ENCODE measurements at places on chromosomes 16 and 17.
A peak's percentile ranks its signal among the peaks of the same experiment; 100 is the strongest.

- DNase-seq = no peak
These were observed 67.5 kb downstream of the GPRC5B start for GRCh38 chr16:19817122-19817521.

- DNase-seq = no peak
These were observed 27.4 kb upstream of the CACNA1H start for GRCh38 chr16:1125471-1125870.

DNA sequence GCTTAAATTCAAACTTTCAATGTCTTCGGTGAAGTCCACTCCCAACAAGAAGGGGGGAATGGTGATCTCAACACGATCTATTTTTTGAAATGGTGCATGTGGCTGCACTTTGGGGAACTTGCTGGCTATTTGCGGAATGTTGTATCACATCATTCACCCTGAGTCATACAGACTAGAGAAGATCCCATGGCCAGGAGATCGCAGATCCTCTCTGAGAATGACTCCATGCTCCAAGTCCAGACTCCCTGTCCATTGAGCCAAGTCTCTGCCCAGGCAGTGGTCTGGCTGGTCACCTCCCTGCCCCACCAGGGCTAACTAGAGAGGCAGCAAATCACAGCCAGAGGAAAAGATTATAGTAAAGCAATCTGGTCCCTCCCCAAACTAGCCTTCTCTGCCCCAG is 120.6 kb downstream of the XYLT1 start:
- no peak for DNase-seq

DNA sequence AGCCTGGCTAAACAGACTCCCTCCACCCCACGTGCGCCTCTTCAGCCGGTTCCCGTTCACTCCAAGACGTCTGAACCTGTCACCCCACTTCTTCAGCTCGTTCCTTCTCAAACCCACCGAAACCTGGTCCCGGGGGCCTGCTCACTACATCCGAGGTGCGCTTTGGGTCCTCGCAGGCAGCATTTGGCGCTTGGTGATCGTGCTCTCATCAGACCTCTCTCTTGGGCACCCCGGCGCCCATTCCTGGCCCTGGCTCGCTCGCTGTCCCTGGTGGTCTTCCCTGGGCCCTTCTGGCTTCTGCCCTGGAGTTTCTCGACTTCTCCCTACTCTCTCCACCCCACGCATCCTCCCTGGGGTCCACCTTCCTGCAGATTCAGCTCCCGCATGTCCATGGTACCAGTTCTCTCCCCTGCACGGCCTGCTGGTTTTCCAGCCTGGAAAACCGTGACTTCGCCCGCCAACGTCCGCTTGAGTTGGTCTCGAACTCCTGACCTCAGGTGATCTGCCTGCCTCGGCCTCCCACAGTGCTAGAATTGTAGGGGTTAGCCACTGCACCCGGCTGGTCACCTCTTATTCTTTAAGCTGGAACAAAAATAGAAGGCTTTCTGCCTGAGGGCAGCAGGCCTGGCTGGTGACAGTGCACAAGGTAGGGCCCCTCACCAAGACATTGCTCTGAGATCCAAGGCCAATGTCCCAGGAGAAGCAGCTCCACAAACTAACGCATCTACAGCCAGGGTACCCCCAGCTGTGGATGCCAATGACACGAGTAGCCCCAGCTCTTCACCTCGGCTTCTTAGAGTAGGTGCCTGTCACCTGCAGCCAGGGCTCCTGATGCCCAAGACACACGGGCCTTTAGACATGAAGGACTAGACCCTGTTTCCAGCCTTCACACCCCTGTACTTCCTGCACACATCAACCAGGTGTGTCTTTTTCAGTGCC is 1.1 kb upstream of the MEAK7 start:
- no peak for DNase-seq

GRCh38 chr17:62611292-62611691 is 16.2 kb upstream of the MRC2 start:
- no peak for DNase-seq

GRCh38 chr17:2517539-2517938 is 5.9 kb upstream of the METTL16 start:
- no peak for DNase-seq

- DNase-seq = no peak
These were observed 28.5 kb downstream of the STAT5B start for GRCh38 chr17:42247734-42248133.

DNA sequence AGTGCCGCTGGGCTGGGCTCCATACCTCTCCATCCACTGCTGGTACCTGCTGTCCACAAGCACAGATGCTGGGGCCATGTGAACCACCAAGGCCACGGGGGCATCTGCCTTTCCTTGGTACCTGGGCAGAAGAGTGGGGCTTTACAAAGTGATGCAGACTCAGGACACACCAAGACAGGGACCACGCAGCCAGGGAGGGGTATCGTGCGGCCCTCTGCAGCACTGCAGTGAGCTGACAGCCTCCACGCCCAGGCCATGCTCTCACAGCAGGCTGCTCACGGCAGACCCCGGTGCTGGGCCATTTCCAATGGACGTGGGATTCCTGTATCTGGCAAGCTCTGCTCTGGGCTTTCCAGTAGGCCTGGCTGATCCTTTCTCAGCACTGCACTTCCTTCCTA is 14.4 kb downstream of the ELAC2 start:
- no peak for DNase-seq

DNA sequence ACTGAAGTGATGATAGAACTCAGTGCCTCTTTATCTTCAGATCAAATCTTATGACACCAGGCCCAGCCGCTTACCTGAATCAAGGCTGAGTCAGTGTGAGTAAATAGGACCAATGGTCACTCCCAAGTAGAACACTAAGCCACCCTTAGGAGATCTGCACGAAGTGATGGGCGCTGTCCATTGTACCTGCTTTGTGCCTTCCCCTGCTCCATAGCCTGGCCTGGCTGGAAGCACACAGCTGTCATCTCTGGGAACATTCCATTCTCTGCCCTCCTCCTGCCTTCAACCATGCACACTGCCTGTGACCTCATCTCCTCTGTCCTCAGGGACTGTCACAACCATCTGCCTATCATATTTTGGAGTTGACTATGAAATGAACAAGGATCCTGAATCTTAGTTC is 279.5 kb upstream of the ASIC2 start:
- no peak for DNase-seq

- DNase-seq = no peak
These were observed 32.5 kb downstream of the CD300LF start for GRCh38 chr17:74680213-74680612.

- DNase-seq = no peak
These were observed 8.8 kb upstream of the JPT1 start for GRCh38 chr17:75163074-75163473.

GRCh38 chr17:75774471-75774990 is 9.5 kb upstream of the GALK1 start:
- DNase-seq = no peak

DNA sequence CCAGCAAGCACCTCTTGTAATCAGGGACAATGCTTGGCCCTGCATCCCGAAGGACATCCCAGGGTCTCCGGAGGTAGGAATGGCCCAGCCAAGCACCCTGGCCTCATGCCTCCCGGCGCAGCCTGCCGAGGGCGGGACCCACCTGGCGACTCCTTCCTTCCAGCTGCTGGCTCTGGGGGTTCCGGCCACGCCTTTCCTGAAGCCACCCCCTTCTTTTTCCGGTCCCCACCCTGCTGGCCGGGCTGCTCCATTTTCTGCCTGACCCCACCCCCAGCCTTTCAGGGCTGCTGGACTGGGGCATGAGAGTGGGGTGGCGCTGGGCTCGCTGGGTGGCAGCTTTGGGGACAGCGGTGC is 22.5 kb upstream of the CIBAR2 start:
- no peak for DNase-seq

- no peak for DNase-seq
These were observed 732 bp downstream of the PNPO start for GRCh38 chr17:47942096-47942510.

GRCh38 chr16:30541502-30542329 is 7.1 kb upstream of the ZNF747 start:
- no peak for DNase-seq

- DNase-seq = no peak
These were observed 11.0 kb downstream of the TBC1D24 start for GRCh38 chr16:2485811-2486507.

DNA sequence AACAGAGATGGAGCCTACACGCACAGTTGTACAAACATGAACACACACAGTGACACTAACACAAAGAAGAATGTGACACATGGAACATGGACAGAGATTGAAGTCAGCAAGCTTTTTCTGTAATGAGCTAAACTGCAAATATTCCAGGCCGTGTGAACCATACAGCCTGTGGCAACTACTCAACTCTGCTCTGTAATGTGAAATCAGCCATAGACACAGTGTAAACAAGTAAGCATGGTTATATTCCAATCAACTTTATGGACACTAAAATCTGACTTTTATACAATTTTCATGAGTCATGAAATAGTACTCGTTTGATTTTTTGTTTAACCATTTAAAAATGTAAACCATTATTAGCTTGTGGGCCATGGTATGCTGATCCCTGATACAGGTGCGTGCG is 120.2 kb downstream of the SMG6 start:
- DNase-seq = no peak

- no peak for DNase-seq
These were observed 13.6 kb downstream of the CCDC92B start for GRCh38 chr17:2735896-2736295.

DNA sequence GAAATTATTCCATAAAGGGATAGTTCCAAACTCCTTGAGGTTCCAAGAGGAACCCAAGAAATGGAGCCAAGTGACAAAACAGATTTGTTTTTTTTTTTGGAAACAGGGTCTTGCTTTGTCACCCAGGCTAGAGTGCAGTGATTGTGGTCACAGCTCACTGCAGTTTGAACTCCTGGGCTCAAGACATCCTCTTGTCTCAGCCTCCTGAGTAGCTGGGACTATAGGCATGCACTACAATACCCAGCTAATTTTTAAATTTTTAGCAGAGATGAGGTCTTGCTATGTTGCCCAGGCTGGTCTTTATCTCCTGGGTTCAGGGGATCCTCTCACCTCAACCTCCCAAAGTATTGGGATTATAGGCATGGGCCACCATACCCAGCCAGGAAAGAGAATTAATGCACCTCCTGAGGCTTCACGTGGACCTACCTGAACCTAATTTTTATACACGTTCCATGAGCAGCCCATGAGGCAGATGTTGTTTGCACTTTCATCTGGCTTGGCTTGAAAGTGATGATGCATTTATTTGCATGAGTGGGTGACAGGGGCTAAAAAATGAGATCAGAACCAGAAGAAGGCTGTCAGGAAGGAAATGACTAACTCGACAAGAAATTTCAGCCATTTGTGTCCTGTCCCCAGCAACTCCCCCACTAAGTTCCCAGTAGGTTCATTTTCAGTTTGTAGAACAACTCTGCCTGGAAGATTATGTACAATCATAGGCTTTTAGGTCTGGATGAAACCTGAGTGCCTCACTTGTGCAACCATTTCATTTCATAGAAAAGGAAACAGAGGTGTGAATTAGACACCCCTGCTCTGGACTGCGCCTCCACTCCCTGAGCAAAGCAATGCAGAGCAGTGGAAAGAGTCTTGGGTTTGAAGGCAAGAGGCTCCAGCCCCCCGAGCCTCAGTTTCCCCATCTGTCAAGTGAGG is 10.3 kb upstream of the IRF8 start:
- DNase-seq = peak; percentile 62

DNA sequence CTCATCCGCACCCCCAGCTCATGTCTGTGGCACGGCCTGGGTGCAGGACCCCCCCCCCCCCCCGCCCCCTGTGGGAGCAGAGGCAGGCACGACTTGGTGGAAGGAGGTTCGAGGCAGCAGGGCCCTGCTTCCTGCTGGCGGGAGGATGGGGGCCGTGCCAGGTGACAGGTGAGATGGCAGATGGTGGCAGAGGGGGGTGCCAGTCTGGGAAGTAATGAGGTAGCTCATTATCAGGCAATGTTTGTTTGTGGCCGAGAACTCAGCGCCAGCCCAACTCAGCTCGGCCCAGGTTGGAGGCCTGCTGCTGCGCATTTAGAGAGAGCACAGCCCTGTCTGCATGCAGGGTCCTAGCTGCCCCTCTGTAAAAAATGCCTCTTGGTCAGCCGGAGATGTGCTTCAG is 40.1 kb upstream of the JPH3 start:
- DNase-seq = no peak

DNA sequence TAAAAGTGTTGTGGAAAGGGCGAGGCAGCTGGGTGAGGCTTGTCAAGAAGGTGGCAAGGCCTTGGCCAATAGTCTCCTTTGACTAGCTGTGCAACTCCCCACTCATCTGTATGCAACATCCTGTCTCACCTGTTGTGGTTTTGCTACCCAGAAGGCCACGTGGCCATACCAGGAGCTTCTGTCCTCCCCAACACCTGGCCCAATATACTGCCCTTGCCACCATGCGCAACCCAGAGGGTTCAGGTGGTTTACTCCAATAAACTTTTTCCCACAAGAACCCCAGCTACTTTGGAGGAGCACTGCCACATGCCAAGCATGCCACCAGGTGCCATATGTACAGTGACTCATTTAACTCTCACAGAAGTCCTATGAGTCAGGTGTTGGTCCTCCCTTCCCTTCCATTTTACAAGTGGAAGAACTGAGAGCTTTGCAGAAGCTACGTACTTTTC is 10.2 kb downstream of the MYO19 start:
- no peak for DNase-seq

DNA sequence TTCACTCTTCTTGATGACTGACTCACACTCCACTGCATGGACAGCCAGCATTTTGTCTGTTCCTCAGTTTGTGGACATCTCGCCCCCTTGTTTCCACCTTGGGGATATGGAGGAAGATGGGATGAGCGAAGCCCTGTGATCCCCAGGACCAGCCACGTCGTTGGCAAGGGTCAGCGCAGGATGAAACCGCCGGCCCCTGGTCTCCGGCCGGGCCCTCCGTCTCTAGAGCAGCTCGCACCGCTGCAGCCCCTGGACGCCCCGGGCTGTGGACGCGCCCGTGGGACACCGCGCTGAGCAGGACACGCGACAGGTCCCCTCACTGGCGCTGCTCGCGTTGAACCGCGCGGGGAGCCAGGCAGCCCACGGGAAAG is 604 bp upstream of the ZC3H18 start:
- no peak for DNase-seq

GRCh38 chr17:19415806-19416775 is 5.1 kb downstream of the RNF112 start:
- no peak for DNase-seq

- no peak for DNase-seq
These were observed 3.2 kb downstream of the CD7 start for GRCh38 chr17:82314012-82314726.

- DNase-seq = no peak
These were observed 3.5 kb upstream of the UQCC4 start for GRCh38 chr16:1424028-1424427.

DNA sequence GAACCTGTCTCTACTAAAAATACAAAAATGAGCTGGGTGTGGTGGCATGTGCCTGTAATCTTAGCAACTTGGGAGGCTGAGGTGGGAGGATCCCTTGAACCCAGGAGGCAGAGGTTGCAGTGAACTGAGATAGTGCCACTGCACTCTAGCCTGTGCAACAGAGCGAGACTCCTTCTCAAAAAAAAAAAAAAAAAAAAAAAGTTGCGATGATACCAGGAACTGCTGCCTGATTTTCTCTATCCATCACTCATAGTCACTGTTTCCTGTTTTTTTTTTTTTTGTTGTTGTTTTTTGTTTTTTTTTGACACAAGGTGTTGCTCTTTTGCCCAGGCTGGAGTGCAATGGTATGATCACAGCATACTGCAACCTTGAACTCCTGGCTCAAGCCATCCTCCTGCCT is 59.2 kb downstream of the ABCC1 start:
- DNase-seq = no peak
